ENCODE measurements at places on chromosomes 1 and 21.
A peak's percentile ranks its signal among the peaks of the same experiment; 100 is the strongest.

GRCh38 chr1:62175568-62176179 lies 19.0 kb upstream of the L1TD1 start:
- peak; percentile 40 for DNase-seq

GRCh38 chr1:154237880-154238506 lies 17.2 kb downstream of the UBAP2L start:
- DNase-seq = no peak

DNA sequence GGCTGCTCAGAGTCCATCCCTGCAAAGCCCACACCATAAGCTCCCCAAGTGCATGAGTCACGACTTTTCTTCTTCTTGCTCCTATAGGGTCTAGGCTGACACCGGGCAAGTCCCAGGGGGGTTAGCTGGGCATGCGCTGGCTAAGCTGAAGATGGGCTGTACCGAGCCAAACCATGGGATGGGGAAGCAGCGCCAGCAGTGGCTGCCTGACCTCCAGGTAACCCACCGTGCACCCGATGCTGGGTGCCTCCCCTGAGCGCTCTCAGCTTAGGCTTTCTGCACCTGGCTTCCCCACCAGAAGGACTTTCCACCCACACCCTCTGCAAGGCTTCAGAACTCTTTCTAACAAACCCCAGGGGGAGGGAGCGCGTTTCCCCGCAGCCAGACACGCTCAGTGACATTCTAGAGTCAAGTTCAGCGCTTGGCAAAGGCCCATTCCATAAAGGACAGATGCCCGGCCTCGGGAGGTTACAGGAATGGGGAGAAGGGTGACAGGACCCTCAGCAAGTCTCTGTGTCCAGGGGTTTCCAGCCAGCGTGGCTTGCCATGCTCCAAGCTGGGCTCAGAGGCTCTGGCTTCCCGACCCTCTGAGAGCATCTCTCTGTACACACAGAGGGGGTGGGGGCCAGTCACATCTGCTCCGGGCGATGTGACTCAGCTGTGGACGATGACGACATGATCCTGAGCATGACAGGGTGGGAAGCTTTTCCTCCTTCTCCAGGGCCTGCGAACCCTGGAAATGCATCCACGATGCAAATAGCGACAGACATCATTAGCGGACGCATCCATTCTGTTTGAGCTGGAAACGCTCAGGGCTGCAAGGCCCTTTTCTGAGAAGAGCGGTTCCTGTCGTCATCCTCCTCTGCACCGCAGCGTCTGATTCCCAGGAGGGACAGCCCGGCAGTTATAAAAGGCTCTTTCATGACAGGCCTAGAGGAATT lies 107.8 kb downstream of the SIK1 start:
- DNase-seq = no peak

DNA sequence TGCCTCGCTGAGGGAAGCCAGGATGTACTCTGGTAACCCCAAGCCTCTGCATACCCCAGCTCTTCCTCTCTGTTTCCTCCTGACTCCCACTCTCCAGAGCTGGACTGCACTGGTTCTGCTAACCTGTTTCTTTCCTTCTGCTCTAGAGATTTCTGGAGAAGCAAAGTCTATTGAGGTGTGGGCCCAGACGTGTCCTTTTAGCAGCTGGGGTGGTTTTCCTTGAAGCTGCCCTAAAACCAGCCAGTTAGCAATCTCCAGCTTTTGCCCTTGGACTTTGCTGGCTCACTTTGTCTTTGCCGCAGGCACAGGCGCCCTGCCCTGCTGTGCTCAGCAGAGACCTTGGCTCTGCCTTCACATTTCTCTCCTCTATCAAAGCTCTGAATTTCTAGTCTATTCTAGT lies 171.8 kb upstream of the IVNS1ABP start:
- no peak for DNase-seq

DNA sequence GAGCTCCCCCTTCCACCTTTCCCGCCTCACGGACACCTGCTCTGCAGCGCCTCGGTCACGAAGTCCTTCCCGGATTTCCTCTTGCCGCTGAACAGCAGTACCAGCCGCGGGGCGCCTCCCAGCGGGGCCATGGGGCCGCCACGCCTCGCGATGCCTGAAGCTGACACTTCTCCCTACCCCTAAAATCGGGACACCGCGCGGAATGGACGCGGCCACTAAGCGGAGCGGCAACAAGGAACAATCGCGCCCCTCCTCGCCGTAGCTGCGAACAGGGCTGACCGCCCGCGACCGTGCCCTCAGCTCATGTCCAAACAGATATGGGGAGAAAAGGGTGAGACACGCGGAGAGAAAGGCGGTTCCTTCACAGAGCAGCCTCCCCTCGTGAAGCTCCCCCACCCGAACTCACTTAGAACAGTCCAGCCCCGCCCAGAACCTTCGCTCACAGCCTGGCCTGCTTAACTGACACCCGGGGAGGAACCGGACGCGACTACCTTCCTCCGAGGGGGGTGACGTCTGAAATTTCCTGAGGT lies at the start of gene PMVK:
Gene PMVK (minus strand): TSS at position 165 of the 530 bp plus-strand sequence. CDS start 34 bp downstream, at position 131.
- peak; percentile 97 for DNase-seq

Measured in CD4-positive, alpha-beta T cell treated with Interleukin-12 subunit alpha and Interleukin-12 subunit beta, for 1 hour (primary cell).